ENCODE measurements at places on chromosomes 3 and 15.

DNA sequence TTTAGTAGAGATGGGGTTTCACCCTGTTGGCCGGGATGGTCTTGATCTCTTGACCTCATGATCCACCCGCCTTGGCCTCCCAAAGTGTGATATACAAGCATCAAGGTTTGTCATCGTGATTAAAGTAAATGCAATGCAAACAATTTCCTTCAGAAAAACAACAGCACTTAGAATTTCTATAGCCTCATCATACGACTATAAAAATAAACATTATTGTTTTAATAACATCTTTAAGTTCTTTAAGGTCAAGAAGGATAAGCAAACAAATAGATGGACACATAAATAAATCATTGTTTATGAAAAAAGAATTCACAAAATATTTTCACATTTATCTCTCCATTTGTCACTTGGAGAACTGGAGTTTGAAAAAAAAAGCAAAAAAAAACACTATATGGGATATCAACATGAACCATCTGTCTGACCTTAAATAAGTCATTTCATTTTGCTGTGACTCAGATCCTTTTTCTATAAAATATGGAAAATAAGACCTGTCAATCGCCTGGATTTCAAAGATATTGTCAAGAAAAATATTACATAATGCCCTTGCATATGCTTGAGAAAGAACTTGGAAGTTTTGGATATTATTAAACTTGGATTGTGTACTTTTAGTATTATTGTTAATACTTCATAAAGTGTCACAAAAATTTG is 642.0 kb upstream of the KCNMB2 start:
- H3K27me3 ChIP-seq = no peaks in the 10 kb centered on the region
- no peak for DNase-seq
- no peak overlapping the region for H3K27ac ChIP-seq
- no peak overlapping the region for H3K4me3 ChIP-seq
- no peaks in the 10 kb centered on the region for H3K4me1 ChIP-seq

DNA sequence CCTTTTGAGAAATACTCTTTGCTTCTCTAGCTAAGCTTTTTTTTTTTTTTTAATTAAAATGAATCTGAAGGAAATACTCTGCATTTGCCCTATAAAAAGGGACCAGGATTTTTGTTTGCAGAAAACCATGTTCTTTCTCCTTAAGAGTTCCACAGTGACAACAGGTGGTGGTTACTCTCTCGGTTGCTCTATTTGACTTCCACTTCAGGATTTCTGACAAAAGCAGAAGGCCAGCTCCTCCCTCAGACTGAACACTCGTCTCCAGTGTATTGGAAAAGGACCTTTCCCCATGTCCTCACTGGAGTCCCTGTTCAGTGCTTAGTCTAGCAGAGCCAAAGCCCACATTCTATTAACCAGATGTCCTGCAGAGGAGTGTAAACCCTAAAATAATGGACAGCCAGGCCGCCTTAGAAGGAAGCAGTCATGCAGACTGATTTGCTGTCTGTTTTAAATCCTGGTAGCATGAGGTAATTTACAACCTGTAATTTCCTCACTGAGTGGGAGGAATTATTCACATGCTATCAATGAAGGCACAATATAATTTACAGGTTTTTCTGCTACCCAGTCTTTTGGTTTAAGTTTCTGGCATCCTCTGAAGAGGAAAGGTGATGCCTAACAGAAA is 599.3 kb downstream of the PYDC2 start:
- H3K27ac ChIP-seq = no peak overlapping the region
- H3K4me3 ChIP-seq = no peak overlapping the region

DNA sequence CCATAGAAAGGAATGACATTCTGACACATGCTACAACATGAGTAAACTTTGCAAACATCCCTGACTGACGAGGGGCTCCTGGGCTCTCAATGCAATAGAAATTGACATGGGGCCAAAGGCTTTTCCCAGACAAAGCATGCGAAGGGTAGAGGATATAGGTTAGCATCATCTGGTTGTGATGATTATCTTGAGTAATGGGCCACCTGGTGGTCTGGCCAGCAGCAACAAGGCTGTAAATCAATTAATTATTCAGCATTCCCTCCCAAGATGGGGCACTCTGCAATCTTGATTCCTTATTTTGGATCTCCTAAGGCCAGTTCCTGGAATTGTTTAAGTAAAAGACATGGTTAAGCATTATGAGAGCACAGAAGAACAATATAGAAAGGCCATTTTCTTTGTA is 99.2 kb downstream of the AGBL1 start:
- H3K27ac ChIP-seq = no peak overlapping the region
- H3K27me3 ChIP-seq = no peaks in the 10 kb centered on the region
- no peak overlapping the region for H3K4me3 ChIP-seq
- no peaks in the 10 kb centered on the region for H3K4me1 ChIP-seq
- DNase-seq = no peak
- no peaks in the 10 kb centered on the region for H3K36me3 ChIP-seq

DNA sequence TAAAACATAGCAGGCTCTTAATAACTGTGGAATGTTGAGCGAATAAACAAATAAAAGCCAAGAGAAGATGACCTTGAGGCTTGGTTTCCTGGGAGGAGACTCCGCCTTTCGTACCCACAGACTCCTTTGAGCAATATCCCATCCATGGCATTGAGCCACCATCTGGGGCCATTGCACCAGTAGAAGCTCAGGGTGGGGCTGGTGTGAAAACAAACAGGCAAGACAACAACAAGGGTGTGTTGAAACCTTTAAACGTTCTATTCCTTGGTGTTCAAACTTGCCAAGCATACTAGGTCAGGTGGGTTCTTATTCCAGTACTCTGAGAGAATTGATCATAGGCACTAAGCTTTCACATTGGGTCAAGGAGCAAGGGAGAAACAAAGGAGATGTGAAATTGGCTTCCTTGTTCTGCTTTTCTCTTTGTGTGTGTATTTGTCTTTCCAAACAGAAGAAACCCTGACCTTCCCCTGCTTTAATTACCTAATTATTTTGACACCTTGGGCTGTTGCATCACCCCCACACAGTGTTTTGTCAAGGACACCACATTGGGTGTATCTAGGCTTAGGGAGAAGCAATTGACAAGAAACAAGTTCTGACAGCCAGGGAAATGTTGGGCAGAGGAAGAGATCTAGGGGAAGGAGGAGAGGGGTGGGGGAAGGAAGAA is 105.1 kb upstream of the BCL6 start:
- no peak overlapping the region for H3K4me3 ChIP-seq
- DNase-seq = no peak
- H3K27me3 ChIP-seq = no peaks in the 10 kb centered on the region
- peaks cover 5% of the 10 kb centered on the region for H3K4me1 ChIP-seq
- H3K36me3 ChIP-seq = no peaks in the 10 kb centered on the region

GRCh38 chr3:56467801-56468183 is 475 bp downstream of the ERC2 start:
- H3K27me3 ChIP-seq = peaks cover 20% of the 10 kb centered on the region
- H3K4me1 ChIP-seq = peaks cover 3% of the 10 kb centered on the region
- no peak overlapping the region for H3K4me3 ChIP-seq
- no peak for DNase-seq

DNA sequence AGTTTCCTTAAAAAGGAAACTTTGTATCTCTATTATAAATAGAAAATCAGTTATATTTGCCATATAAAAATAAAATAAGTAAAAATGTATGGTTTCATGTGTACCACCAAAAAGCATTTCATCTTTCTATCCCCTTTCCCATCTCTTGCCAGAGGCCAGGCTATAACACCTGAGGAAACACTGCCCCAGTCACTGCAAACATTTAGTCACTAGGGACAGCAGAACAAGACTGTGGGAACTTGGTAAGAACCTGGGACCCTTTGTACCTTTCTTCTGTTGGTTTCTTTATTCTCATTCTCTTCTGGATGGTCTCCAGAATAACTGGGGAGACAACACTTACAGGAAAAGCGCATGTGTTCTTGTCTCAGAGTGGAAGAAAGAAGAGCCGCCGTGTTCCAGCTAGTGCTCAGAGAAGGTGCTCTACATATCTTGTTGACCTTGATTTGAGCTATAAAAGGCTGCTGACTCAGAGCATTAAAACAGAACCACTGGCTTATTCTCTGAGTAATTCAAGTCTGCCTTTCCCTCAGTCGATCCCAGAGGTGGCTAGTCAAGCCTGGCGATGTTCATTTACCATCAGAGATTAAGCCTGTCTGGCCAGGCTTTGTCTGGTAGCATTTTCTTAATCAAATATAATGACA is 361.6 kb downstream of the RBMS3 start:
- no peaks in the 10 kb centered on the region for H3K27me3 ChIP-seq
- DNase-seq = no peak
- no peak overlapping the region for H3K27ac ChIP-seq
- no peaks in the 10 kb centered on the region for H3K4me1 ChIP-seq

GRCh38 chr3:191412759-191413158 is 48.2 kb upstream of the PYDC2 start:
- no peaks in the 10 kb centered on the region for H3K4me1 ChIP-seq
- H3K4me3 ChIP-seq = no peak overlapping the region
- DNase-seq = no peak
- no peaks in the 10 kb centered on the region for H3K36me3 ChIP-seq

DNA sequence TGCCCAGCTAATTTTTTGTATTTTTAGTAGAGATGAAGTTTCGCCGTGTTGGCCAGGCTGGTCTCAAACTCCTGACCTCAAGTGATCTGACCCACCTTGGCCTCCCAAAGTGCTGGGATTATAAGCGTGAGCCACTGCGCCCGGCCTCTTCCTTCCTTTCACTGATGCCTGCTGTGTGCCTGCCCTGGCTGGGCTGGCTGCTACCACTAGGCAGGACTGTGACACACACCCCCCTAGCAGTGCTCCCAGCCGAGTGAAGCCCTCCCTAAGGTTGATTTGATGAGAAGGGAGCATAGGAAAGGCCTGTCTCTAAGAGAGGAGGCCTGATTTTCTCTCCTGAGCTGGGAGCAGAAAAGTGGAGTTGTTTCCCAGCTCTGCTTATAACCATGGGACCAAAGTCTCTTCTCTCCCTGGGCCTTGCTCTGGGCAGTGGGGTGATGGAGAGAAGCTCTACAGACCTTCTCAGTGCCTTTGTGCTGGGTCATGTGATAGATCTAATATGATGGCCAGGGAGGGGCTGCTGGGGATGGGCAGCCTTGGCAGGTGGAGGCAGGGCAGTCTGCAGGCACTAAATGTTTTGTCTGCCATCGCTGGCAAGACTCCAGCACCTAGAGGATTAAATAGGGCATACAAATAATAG is 20.1 kb upstream of the SFMBT1 start:
- no peak overlapping the region for H3K4me3 ChIP-seq
- H3K27ac ChIP-seq = no peak overlapping the region
- DNase-seq = no peak
- H3K4me1 ChIP-seq = no peaks in the 10 kb centered on the region
- H3K36me3 ChIP-seq = no peaks in the 10 kb centered on the region

DNA sequence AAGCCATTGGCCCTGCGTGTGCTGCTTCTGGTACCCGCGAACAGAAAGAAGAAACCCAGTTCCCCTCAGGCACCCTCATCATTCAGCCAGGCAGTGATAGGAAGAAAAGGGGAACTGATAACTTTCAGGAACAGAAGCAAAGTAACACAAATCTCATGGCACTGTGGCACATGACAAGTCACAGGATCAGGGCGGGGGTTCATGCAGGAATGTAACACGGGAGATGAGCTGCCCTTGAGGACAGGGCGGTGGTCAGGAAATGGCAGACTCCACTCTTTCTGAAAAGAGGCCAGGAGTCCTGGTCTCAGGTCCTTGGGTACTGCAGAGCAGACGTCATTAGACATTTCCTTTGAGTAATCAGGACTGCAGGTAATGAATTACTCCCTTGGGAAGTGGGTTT is 95.5 kb downstream of the CCNL1 start:
- peaks cover 26% of the 10 kb centered on the region for H3K4me1 ChIP-seq
- H3K36me3 ChIP-seq = no peaks in the 10 kb centered on the region
- no peak for DNase-seq
- no peaks in the 10 kb centered on the region for H3K27me3 ChIP-seq

DNA sequence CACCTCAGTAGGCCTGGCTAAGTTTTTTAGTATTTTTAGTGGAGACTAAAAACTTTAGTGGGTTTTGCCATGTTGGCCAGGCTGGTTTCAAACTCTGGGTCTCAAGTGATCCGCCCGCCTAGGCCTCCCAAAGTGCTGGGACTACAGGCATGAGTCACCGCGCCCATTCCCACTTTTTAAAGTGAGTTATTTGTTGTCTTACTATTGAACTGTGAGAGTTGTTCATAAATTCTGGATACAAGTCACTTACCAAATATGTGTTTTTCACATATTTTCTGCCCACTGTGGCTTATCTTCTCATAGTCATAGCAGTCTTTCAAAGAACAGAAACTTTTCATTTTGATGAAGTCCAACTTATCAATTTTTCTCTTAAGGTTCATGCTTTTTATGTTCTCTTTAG is 29.9 kb upstream of the SPSB4 start:
- no peak overlapping the region for H3K27ac ChIP-seq
- H3K4me1 ChIP-seq = peaks cover 18% of the 10 kb centered on the region
- no peak overlapping the region for H3K4me3 ChIP-seq
- no peak for DNase-seq
- H3K27me3 ChIP-seq = no peaks in the 10 kb centered on the region

DNA sequence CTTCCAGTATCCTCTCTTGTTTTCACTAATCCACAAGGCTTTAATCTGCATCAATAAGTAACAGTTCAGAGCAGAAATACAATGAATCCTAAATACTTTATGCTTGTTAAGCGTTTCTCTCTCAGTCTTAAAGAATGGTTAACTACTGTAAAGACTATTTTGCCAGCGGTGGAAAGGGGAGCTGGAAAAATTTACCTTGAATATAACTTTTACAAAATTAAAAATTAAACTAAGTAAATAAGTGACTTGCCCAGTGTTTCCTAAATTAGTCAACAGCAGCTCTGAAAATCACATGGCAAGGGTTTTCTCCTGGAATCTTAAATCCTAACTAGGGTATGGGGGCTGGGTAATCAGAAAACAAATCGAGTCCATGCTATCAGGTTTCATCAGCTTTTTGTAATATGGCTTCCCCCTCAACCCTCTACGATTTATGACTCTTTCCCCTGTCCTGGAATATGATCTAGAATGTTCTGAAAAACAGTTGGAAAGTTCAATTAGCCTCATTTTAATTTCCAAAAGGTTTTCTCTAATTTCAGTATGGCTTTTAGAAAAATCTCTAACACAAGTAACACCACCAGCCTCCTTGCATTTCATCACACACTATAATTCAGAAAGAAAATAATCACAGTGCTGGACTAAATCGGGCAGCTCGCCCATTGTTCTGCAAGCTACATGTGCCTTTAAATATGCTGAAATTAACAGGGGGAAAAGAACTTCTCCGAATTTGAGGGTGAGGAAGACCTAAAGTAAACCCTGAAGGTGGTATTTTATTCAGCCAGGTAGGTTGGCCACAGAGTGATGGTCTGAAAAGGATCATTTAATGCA is 133.5 kb downstream of the ADAMTS9 start:
- DNase-seq = no peak
- no peak overlapping the region for H3K27ac ChIP-seq
- H3K4me1 ChIP-seq = no peaks in the 10 kb centered on the region
- no peaks in the 10 kb centered on the region for H3K36me3 ChIP-seq

DNA sequence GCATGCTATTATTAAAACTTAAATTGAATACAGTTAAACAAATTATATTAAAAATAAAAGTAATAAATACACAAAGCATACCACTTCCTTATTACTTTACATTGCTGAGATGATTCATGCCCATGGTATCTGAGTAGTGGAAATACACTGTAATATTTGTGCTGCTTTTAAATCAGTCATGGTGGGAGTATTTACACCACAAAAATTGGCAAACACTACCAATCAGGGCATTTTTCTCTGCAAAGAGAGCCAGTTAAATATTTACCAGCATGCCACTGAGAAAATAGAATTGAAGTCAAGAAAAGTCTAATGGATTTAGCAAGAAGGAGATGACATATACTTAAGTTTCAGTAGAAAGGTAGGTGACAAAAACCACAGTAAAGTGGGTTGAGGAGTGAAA is 19.6 kb downstream of the PPARG start:
- H3K36me3 ChIP-seq = no peaks in the 10 kb centered on the region
- no peaks in the 10 kb centered on the region for H3K27me3 ChIP-seq
- no peak overlapping the region for H3K4me3 ChIP-seq
- no peak for DNase-seq
- H3K27ac ChIP-seq = no peak overlapping the region
- H3K4me1 ChIP-seq = no peaks in the 10 kb centered on the region

All from natural killer cell (primary cell).